ENCODE measurements at places on chromosomes 5 and 9.

DNA sequence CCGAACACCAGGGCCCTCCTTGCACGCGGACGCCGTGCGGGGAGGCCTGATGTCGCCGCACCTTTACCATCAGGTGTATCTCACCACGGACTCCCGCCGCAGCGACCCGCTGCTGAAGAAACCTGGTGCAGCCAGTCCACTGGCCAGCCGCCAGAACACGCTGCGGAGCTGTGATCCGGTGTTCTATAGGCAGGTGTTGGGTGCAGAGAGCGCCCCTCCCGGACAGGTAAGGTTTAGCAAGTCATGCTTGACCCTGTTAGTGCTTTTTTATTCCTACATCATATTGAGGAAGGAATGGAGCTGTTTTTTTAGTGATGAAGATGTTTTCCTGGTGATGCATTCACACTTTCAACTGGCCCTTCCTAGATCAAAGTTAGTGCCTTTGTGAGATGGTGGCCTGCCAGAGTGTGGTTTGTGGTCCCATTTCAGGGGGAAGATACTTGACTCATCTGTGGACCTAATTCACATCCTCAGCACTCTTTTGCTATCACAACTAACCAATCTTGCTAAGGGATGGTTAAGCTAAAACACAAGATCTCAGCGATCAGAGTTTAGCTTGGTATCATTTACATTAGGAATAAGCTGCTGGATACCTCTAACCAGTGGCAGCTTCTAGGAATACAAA, 2.7 kb downstream of the PCDHGC3 start:
- peak; percentile 41 for DNase-seq

DNA sequence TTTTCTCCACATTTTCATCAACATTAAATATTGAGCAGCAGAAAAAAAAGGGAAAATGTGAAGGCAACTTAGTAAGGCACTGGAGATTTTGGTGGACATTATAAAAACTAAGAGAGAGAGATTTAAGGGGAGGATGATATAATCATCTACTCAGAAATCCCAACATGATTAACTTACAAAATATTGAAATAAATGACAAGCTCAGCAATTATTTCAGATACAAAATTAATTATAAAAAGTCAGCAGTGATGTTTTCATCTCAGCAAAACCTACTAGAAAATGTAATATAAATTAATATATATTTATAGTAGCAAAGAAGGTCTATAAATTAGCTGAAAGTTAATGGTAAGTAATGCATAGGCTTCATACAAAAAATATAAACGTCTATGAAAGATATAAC, 30.8 kb upstream of the PRDM9 start:
- DNase-seq = no peak

GRCh38 chr5:154713615-154714125, 41.5 kb upstream of the LARP1 start:
- DNase-seq = no peak

- no peak for DNase-seq
Measured at GRCh38 chr9:104826079-104826775, 62.3 kb downstream of the NIPSNAP3B start.

- DNase-seq = no peak
Measured at GRCh38 chr9:95090871-95091577, 226.5 kb downstream of the FANCC start.

GRCh38 chr9:125190361-125190801, 778 bp upstream of the PPP6C start:
- no peak for DNase-seq

DNA sequence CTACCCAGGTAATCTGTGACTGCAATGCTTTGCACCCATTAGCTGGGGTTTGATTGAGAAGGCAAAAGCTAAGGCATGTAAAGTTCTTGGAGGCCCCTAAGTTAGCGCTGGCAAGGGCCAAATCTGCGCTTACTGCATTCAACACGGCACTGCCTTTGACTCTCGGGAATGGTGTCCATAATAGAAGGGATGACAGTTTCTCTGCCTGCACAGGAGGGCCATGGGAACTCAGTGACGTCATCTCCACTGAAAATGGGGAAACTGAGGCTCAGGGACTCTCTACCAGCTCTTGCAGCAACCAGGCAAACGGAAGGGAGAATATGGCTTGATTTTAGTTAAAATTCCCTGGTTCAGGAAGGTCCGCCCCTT, 487 bp downstream of the SPATA24 start:
- DNase-seq = no peak

- no peak for DNase-seq
Measured at GRCh38 chr5:31990081-31990650, 184.0 kb downstream of the GOLPH3 start.

DNA sequence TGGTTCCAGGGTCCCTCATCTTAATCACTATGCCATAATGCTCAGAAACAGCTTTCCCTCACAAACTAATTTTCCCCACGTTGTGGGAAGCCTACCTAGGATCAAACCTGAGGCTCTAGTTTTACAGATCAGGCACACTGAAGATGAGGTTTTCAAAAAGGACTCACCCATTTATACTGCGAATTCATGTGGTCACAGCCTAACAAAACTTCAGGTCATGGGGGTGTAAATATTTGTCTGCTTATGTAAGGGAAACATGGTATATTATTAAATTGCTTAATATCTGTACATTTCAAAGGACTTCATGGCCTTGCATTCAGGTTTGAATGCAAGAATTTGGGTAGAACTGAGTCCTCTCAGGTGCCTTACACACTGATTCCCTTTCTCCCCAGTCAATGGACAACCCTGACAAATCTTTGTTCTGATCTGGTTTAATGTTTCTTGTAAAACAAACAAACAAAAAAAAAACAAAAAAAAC, 12.1 kb downstream of the ZFAND5 start:
- DNase-seq = no peak

GRCh38 chr5:150522504-150523414, 14.8 kb downstream of the NDST1 start:
- no peak for DNase-seq

DNA sequence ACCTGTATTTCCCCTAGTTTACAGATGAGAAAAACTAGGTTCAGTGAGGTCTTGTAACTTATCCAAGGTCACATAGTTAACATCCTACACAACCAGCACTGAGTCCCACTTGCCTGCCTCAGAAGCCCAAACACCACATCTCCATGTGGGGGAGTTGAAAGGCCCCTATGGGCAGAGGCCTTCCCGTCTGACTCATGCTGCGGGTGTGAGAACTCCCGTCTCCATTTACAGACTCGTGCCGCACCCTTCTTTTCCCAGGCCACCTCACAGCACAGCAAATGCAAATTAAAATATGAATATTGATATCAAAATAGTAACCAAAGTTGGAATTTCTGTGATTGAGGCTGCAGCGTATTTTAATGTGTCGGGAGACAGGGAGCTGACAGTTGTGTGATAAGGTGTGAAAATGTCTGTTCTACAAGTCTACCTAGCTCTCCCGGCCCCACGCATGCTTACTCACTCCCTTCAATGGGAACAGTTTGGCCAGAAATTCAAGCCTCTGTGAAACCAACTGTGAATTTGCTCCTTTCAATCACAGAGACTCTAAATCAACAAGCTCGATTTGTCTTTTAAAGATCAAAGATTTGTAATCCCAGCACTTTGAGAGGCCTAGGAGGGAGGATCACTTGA, 90.1 kb downstream of the CRB2 start:
- DNase-seq = no peak

DNA sequence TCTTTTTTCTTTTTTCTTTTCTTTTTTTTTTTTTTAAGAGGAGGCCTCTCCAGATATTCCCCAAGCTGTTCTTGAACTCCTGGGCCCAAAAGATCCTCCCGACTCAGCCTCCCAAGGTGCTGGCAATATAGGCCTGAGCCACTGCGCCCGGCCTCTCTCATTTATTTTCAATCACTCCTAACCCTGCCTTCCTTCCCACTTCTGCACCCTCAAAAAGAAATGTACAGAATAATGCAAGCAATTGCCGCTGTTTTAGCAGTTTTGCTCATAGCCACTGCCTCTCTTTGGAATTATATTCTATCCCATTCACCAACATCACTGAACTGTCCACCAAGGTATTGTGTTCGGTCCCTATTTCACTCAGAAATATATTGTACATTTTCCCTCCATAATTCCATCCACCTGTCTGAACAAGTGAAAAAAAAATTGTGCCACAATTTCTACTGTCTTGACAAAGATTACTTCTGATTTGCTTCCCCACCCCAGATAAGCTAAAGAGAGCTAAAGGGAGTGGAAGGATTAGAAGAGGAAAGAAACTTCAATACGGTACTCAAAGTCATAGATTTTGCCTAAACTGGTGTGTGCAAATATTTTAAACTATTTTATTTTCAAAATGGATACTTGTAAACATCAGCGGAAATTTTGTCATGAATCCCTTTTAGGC, 1.9 kb downstream of the FNBP1 start:
- no peak for DNase-seq

DNA sequence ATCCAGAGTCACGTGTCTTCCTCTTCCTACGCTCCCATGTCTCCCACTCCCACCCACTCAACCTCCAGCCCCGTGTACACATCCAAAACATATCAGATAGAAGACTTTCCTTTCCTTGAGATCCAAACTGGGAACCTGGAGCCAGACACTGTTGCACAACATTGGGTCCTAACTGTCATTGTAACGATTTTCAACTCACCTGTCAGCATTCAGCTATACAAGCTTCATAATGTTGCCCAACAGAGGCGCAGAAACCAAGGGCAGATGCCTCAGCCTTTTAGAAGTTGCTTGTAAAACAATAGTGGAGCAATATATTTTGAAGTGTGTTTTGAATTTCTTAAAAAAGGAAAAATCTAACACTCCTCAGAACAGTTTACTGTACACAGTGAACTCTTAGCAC, 84.9 kb upstream of the GLIS3 start:
- DNase-seq = no peak

DNA sequence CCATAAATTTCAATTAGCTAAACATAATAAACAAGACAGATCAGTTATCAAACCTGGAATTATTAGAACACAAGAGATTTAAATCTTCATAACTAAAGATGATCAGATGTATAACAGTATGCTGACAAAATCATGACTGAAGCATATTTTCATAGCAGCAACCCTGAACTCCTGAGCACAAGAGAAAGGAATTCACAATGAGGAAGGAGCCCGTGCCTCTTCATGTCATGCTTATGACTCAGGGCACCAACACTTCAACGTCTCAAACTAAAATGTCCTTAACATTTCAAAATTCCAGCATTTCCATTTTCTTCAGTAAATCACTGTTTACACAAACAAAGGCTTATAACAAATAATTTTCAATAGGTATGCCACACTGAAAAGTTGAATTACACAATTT, 6.7 kb downstream of the AP3B1 start:
- DNase-seq = no peak

DNA sequence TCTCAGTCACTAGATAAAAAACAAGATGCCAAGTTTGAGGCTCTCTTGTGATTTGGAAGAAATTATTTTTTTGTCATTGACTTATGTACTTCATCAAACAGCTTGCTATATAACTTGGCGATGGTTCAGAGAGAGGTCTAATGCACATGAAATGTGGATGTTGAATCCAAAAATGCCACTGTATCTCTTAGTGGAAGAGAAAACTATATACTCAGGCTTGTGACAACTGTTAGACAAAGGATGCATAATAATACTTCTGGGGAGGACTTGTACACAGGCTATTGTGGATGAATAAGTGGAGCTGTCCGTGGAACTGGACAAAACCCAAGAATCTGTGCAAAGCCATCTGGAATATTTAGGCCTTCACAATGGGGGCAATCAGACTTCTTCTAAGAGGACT, 162.9 kb upstream of the NMUR2 start:
- DNase-seq = no peak

- no peak for DNase-seq
Measured at GRCh38 chr9:75532233-75533050, 358.0 kb upstream of the PCSK5 start.

GRCh38 chr5:146878476-146879172, at the start of gene PPP2R2B:
PPP2R2B (minus strand) TSS chr5:146878757.
- no peak for DNase-seq

DNA sequence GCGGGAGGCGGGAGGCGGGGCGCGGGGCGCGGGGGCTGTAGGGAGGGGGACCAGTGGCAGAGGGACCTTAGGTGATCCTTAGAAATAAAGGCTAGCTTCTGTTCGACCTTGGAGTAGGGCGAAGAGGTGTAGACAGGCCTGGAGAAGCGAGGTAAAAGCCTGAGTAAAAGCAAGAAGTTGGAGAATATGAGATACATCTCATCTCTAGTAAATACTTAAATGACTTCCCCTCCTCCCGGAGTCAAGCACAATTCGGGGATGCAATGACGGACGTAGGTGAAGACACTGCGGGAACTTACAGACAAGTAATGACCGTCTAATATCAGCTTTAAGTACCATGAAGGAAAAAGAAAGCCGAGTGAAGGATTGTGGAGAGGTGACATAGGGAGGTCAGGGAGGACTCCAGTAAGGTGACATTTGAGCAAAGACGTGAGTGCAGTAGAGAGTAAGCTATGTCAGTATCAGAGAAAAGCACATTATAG, 466 bp downstream of the SMC2 start:
- no peak for DNase-seq

DNA sequence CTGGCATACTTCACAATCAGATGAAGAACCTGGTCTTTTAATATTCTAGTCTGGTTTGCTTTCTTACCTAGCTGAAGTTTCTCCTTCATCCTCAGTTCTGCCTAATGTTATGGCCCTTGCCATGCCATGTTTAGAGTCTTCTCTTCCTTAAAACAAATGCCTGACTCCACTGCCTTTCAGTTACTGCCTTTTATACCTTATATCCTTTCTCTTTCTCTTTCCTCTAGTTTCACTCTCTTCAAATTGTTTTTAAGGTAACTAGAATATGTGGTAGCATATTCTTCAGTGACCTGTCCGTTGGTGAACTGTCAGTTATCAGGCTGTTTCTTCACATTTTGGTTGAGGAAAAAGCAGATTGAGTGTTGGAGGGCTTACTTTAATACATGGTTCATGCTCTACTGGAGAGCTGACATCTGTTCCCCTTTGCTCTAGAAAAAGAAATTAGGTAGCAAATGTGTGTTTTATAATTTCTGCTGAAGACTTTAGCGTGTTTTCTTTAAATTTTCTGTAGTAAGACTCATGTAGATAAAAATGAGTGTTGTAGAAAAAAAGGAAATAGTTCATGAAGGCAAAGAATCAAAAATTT, 103.8 kb downstream of the DMXL1 start:
- DNase-seq = no peak

DNA sequence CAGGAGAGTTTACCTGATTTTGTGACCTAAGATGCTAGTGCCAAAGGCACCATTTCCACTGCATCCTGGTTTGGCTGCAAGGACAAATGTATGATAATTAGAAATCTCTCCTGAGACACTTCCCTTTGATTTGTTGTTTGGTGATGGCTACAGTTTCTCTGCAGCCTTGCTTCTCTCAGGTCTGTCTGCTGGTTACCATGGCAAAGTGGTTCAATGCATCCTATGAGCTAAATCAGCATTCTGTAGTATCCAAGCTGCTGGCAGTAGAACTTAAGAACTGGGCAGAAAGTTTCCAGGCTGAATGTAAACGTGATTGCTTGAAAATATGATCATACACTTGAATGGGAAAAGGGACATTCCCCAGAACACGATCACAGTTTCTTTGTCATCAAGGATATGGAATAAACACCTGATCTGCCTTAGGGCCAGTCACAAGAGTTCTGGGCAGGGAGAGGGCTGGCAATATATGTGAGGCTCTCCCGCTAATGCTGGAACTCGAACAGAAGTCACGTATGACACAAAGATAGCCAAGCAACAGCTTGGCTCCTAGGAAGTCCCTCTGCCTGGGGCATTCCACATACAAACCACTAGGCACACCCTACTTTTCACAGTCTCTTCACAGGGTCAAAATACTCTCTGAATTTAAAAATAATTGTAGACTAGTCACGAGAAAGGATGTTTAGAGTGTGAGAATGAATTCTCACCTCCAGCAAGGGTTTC, 138.1 kb upstream of the GRAMD2B start:
- no peak for DNase-seq
